ENCODE measurements at places on chromosomes 13 and 19. TPM values are rescaled to one million over a fixed set of nuclear protein-coding genes. Genes with fewer than 3 reads are reported as not detected.

Gene GFY
- not detected for total RNA-seq

Gene ZFP14
- total RNA-seq: 9.7 TPM

Gene SERPINE3
- total RNA-seq: not detected

Gene EXOC3L2
- total RNA-seq: 1.5 TPM

Gene FOXA3
- 9.1 TPM for total RNA-seq

Gene B3GNT8
- total RNA-seq: 76.3 TPM

Gene ZNF836
- total RNA-seq: 8.4 TPM

Gene ZNF579
- total RNA-seq: 6.1 TPM

Gene NALCN
- 0.13 TPM for total RNA-seq

Gene CGB2
- not detected for total RNA-seq

Gene EPS8L1
- total RNA-seq: 5.0 TPM

Gene CEACAM3
- total RNA-seq: not detected

Gene KLK2
- not detected for total RNA-seq

Gene ADM5
- total RNA-seq: 9.1 TPM

Gene SIGLEC5
- total RNA-seq: not detected

Gene ZNF20
- 6.6 TPM for total RNA-seq

Gene CAMSAP3
- total RNA-seq: 24.8 TPM

Gene MAP2K2
- total RNA-seq: 206 TPM

Gene SCGB2B2
- total RNA-seq: not detected

Gene FAM216B
- not detected for total RNA-seq

Gene KLHL1
- not detected for total RNA-seq

Gene DKKL1
- not detected for total RNA-seq

Gene CCNA1
- 0.66 TPM for total RNA-seq

Gene VAV1
- total RNA-seq: 7.0 TPM
